NCI-H510A treated with DMSO at 0.1 percent for 48 hours (cell line): ENCODE measurements at places on chromosomes 16 and 17.

DNA sequence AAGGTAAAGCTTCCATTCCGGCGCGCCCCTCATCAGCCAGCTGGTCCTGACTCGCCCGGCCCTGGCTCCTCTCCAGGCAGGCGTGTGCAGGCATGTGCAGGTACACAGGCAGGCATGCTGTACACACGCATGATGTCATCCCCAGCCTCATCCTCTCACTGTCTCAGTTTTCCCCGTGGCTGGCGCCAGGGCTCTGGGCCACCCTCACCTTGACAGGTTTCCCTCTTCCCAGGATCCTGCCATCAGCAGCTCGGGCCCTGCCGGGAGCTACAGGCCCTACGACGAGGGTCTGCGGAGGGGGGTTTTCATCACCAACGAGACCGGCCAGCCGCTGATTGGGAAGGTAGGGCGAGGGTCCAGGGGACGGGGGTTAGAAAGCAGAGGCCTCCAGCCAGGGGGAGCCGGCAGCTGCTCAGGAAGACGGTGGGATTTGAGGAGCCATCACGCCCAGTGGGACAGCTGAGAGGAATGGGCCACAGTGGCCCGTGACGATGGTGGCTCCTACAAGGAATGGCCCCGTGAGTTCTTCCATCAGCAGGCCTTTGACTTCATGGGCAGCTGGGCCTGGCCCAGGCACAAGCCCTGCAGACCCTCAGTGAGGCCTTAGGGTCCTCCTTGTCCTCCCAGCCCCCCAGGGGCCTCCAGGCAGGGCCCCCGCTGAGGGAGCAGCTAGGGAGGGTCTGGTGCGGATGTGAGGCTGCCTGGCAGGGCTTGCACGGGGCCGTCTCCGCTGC is 8.5 kb downstream of the GAA start:
- peak; percentile 70 for DNase-seq

DNA sequence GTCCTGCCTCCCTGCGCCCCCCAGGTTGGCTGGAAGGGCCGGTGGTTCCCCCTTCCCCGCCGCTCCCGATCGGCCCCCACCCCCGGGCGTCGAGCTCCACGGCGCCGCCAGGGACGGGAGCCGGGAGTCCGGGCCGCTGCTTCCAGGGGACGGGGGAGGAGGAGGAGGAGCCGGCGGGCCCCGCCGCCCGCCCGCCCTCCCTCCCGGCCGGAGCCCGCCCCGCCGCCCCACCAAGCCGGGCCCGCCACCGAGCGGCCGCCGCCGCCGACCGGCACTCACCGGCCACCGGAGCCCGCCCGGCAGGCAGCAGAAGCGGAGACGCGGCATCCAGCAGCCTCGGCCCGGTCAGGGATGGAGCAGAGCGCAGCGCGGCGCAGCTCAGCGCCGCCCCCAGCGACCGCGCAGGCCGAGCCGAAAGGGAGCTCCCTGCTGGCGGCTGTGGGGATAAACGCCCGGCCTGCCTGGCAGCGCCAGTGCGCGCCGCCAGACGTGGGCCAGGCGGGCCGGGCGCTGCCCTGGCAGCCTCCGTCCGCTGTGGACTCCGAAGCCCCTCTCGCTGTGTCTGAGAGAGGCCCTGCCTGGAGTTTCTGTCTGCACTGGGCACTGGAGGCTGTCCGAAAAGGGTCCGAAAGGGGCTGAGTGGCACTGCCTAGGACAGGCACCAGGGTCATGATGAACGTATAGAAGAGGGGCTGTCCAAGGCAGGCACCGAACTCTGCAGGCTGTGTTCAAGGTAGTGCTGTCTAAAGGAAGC is at the start of gene MYO18A:
Gene MYO18A (minus strand): TSS at position 365 of the 754 bp plus-strand sequence. CDS start 13,458 bp downstream, outside the sequence.
- peak; percentile 64 for DNase-seq

DNA sequence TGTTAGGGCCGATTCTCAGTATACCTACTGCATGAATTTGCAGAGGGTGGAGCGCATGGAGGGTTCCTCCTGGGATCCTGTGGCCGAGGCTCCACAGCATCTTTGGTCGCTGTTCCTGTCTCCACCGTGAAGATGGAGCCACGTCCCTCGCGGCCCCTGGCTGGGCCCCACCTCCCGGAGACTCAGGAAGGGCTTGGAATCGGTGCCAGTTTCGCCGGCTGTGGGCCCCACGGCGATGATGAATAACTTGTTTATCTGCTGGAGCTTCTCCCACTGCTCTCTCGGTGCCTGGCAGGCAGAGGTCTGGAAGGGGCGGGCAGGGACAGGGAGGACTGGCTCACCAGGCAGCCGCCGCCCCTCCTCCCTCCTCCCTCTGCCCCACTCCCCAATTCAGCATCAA is 8.1 kb downstream of the SLC5A11 start:
- DNase-seq, result no peak

DNA sequence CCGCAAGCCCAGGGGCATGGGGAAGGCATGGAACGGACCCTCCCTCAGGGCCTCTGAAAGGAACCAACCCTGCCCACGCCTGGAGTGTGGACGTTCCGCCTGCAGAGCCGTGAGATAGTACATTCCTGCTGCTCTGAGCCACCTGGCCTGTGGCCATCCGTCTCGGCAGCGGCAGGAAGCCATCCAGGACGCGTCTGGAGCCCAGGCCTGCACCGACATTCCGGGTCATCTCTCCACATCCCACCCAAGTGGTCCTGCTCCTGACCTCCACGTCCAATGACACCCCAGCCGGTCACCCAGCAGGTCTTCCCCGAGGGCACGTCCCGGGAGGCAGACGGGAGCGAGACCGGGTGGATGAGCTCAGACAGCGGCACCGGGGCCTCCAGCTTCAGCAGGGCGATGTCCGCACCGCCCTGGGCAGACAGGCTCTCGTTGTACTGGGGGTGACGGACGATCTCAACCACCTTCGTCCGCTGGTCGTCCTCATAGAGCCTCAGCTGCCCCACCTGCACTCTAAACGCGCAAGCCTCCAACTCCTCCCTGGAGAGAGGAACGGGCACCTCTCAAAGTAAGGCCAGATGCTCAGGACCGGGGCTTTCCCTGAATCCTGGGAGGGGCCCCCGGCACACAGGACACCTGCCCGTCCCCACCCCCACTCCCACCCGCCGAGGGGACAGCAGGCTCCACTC is 21.3 kb upstream of the UBE2I start:
- DNase-seq, result no peak

GRCh38 chr16:28931801-28932225 is at the start of gene CD19:
TSS of gene CD19 (plus strand) at chr16:28931971. CDS start at chr16:28932001, 30 bp downstream.
- DNase-seq, result no peak

- no peak for DNase-seq
Measured at GRCh38 chr17:69581061-69581961, 166.8 kb downstream of the MAP2K6 start.

DNA sequence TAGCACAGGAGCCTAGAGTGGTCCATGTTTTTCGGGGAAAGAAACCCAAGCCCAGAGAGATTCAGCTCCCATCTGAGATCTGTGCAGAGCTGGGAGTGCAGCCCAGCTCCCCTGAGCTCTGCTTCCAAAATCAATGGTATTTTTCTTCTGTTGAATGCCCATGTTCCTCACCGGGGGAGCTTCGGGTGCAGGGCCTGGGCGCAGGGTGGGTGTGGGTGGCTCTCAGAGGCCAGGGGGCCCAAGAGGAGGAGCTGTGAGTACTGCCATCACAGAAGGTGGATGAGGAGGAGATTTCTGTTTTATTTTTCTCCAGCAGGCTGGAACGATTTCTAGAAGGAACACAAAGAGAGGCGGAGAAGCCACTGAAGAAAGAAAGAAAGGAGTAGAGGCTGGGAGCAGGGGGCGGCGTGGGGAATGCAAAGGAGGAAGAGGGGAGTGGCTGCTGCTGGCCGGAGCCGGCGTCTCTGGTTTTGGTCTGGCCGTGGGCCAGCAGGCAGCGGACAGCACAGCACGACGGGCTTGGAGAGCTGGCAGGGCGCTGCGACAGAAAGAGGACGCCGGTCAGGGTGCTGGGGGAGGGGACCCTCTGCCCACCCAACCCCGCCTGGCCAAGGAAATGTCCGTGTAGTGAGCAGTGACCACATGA is 76.2 kb upstream of the KSR1 start:
- no peak for DNase-seq

- DNase-seq, result no peak
Measured at GRCh38 chr17:68133346-68134045, 98.0 kb downstream of the KPNA2 start.

GRCh38 chr16:19505600-19506303 is 16.1 kb downstream of the GDE1 start:
- DNase-seq, result no peak

DNA sequence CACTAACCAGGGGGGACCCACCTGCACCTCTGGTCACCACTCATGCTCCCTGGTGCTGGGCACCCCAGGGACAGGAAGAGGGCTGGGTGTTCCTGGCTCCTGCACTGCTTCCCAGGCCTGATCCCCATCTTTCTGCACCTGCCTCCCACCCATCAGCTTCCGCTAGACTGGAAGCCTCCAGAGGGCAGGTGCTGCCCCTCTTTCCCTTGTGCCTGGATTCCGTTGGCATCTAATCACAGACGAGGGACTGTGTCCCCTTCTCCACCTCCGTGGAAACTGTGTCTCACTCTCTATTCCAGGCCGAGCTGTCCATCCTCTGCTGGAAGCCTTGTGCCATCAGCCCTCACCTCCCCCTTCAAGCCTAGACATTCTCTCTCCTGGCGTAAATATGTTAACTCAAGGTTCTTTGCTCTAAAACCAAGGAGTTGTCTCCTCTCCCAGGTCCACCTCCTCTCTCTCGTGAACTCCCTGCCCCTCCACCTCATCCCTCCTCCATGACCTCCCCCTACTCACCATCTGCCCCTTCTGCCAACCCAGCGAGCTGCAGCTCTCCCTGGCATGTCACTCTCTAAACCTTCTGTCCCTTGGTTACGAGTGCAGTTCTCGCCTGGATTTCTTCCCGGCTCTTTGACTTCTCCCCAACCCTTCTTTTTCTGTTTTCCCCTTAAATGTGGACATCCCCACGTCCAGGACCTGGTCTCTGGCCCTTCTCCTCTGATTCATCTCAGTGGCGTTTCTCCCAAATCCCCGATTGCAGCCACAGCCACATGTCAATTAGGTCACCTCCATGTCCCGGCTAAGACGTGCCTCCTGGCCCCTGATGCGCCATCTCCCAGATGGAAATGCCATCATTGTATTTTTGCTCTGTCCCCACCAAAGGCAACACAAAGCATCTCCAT is 107.7 kb downstream of the SEC14L1 start:
- no peak for DNase-seq

DNA sequence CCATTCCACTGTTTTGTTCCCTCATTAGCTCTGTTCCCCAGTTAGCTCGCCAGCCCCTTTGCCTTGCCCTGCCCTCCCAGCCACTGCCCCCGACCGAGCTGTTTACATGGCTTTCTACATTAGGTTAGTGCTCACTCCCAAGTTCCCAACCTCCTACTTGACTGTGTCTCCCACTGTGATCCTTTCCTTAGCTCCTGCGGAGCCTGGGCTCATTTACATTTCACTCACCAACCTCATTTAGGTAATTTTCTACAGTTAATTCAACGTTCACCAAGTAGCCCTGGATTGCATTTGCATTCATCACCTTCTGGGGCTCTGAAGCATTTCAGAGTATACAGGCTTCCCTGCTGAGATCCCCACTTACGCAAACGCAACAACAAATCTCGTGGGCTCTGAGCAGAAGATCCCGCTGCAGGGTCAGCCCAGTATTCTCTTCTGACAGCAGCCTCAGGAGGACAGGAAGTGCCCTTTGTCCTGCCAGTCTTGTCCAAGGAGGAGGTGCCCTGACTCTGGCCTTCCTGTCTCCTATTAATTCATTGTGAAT is 325.8 kb upstream of the CCL2 start:
- no peak for DNase-seq

GRCh38 chr16:57235128-57236021 is 9.7 kb upstream of the ARL2BP start:
- peak; percentile 69 for DNase-seq

- no peak for DNase-seq
Measured at GRCh38 chr17:12457493-12457892, 208.2 kb upstream of the MYOCD start.

DNA sequence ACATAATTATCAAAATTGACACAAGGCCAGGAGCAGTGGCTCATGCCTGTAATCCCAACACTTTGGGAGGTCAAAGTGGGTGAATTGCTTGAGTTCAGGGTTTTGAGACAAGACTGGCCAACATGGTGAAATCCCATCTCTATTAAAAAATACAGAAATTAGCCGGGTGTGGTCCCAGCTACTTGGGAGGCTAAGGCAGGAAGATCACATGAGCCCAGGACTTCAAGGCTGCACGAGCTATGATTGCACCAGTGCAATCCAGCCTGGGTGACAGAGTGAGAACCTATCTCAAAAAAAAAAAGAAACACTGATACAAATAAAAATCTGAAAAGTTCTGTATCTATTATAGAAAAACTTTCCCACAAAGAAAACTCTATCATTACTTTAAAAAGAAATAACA is 15.5 kb downstream of the MYH10 start:
- no peak for DNase-seq

DNA sequence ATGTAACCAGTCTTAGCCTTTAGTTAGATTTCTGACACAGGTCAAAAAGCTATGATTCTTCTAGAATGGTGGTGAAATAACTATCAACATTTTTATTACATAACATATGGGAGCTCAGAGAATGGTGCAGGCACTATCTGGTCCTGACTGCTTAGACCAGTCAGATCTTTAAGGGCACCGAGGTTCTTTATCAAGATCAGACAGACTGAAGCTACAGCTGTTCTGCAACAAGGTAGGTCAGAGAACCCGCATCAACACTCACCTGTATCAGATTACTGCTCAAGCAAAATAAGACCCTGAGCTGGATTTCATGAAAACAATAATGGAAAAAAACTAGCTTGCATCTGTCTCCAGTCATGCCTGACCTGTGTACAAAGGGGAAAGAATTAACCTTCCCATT is 160.4 kb downstream of the KCNJ2 start:
- DNase-seq, result peak; percentile 76

GRCh38 chr16:19375561-19376158 is 42.0 kb upstream of the TMC5 start:
- DNase-seq, result peak; percentile 99

DNA sequence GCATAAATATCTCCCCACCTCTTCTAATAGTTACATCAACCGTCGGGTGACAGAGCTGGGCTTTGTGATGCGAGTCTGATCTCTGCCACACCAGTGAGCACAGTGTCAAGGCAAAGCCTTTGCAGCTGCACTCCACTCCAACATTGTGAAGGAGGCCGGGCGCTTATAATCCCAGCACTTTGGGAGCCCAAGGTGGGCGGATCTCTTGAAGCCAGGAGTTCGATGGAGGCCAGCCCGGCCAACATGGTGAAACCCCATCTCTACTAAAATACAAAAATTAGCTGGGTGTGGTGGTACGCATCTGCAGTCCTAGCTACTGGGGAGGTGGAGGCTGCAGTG is 18.9 kb downstream of the CYB5D2 start:
- DNase-seq, result no peak

- no peak for DNase-seq
Measured at GRCh38 chr16:68429076-68429854, 19.0 kb downstream of the SMPD3 start.
